ENCODE measurements at places on chromosomes 5 and 9. TPM values are rescaled to one million over a fixed set of nuclear protein-coding genes. Genes with fewer than 3 reads are reported as not detected.

- ATAC-seq: no peak
These were observed 35.9 kb downstream of the MAMDC2 start for GRCh38 chr9:70079417-70080037.

- no peak for ATAC-seq
These were observed 1637.9 kb upstream of the ACO1 start for GRCh38 chr9:30746589-30746988.

DNA sequence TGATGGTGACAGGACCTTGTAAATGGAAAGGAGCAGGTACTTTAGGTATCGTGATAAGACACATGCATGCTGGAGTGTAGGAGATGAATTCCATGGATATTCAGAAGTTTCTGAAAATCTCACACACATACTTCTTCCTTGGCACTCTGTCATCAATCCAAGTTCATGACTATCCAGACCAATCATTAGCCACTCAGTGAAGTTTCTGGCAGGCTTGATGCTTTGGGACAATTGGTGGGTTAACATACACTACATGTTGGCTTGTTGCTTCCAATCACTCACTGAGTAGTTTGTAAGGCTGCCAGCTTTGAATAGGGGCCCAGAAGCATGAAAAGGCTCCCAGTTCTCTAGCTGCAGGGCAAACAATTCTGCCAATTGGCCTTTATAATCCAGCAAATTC lies 147.6 kb downstream of the CEMIP2 start:
- ATAC-seq: no peak

DNA sequence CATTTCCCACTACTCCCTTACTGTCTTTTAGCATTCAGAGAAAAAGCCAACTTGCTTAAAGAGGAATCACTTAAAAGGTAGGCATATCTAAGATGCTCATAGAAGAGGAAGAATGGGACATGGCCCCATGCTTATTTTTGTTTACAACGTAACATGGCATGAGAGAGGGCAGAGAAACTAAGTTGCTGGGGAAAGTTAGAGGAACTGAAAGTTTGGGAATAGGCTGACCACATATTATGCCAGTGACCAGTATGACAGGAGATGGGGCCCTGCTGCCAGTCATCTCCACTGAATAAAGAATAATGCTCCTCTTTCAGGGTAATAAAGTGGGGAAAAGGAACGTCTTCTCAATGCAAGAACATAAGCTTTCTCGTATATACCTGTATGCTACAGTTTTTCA lies 1.9 kb downstream of the PLPP6 start:
- ATAC-seq: no peak

DNA sequence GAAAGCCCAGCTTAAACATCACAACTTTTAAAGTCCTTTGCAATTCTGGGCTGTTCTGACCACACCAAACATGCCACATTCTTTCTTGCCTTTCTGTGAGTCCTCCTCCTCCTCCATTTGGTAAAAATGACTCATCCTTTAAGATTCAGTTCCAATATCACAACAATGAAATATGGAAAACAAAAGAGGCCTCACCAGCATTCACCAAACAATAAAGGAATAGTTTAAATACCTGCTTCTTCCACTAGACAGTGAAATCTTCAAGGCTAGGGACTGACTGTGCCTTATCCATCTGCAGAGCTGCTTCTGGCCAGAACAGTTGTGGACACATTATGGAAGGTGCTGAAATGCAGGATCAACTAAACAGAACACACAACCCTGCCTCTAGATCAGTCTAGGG lies 36.0 kb downstream of the NR6A1 start:
- no peak for ATAC-seq

DNA sequence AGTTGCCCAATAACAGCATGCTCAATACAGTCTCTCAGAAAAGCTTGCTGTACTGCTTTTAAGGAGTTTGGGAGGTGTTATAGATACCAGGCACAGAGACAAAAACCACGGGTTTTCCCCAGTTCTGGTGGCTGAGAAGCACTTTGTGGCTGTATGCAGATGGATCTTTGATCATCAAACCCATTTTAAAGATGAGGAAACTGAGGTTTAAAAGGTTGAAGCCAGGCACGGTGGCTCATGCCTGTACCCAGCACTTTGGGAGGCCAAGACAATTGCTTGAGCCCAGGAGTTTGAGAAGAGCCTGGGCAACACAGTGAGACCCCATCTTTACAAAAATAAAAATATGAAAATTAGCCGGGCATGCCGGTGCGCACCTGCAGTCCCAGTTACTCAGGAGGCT lies 46.3 kb upstream of the PLPP6 start:
- ATAC-seq: no peak

- no peak for ATAC-seq
These were observed 254.2 kb upstream of the TRPC7 start for GRCh38 chr5:136619556-136619955.

DNA sequence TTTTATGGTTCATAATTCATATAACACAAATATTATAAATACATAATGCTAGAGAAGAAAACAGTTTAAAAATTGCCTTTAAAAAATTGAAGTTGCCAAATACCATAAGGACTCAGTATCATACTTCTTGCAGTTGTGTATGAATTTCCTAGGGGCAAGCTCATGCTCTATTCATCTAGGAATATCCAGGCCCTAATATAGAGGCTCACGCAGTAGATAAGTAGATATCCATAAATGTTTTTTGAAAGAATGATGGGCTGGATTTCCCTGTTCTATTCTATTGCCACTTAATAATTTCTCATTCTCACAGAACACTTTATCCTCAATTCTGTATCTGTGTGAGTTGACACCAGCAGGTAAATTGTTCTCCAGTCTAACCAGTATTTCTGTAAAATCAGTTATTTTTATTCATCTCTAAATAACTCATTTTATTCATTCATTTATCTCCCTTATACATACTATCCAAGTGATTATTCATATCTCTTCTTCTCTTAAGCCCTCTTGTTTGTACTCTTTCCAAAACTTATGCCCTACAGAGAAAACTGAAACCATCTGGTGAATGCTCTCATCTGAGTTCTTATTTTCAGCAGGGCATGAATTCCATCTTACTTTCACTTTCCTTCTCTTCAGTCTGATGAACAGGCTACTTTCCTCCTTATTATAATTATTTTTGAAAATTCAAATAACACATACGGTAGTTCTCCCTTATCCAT lies 97.1 kb downstream of the SLC44A1 start:
- no peak for ATAC-seq

- ATAC-seq: no peak
These were observed 9.3 kb upstream of the FGF18 start for GRCh38 chr5:171410181-171410580.

DNA sequence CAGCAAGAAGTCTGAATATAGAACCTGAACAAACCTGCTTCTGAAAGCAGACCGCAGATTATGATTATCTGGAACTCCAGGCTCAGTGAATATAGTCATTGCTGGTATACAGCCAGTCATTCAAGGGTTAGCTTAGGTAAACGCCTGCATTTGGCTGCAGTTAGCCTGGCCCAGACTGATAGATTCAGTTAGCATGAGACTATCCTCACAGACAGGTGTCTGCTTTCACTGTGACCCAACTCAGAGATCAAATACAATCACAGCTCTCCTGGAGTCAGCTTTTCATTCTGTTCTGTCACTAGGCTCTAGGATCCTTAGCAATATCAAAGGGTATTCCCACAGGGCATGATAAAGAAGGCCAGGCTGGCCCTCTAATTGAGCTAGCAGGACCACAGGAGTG lies 138.6 kb upstream of the PLCXD3 start:
- ATAC-seq: no peak

DNA sequence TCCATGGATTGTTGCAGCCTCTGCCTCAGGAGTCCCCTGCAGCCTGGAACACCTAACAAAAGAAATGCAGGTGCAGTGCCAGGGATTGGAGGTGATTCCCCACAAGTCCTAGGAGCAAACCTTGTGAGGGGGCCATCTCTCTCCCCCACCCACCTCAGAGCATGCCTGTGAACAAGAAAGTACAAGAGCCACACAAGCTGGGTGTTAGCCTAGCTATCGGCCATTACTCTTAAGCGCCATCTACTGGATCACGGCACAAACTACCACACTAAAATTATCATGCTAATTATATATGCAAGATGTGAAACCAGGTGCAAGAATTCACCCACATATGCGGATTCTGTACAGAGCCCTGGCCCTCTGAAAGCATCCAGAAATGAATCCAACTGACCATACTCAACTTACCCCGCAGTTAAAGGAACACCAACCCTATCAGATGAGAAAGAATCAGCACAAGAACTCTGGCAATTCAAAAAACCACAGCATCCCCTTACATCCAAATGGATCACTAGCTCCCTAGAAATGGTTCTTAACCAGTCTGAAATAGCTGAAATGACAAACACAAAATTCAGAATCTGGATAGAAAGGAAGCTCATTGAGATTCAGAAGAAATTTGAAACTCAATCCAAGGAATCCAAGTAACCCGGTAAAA lies 16.5 kb upstream of the PRSS3 start:
- peak; percentile 46 for ATAC-seq

- no peak for ATAC-seq
These were observed 123.5 kb downstream of the SLC24A2 start for GRCh38 chr9:19665146-19665863.

- ATAC-seq: no peak
These were observed 34.0 kb downstream of the KLF4 start for GRCh38 chr9:107455425-107456135.

DNA sequence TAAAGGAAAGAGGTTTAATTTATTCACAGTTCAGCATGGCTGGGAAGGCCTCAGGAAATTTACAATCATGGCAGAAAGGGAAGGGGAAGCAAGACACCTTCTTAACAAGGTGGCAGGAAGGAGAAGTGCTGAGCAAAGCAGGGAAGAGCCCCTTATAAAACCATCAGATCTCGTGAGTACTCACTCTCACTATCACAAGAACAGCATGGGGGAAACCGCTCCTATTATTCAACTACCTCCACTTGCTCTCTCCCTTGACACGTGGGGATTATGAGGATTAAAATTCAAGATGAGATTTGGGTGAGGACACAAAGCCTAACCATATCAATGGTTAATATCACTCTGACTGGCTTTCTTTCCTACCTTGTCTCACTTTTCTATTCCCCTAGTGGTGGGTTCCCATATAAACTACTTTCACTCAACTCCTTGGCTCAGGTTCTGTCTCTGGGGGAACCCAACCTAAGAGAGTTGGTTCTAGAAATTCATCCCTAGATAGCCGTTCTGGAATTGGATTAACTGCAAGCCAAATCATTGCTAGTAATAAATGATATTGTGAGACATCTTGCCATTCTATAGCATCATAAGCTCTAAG lies 749.8 kb upstream of the GRAMD2B start:
- no peak for ATAC-seq

DNA sequence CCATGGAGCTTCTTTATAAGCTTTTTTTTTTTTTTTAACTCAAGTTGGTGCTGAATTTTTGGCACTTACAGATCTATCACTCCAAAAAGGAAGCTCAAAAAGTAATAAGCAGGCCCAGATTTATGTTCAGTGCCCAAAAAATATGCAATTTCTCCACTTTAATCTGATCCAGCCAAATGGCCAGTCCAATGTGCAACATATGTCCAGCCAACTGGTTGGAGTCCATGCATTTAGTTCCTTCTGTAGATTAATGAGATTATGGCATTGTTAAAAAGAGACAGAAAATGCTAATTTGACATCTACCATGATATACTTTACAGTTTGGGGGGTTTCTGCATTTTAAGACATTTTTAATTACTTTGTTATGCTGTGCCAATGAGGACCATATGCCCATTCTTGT lies 129.5 kb downstream of the SLC1A3 start:
- no peak for ATAC-seq

DNA sequence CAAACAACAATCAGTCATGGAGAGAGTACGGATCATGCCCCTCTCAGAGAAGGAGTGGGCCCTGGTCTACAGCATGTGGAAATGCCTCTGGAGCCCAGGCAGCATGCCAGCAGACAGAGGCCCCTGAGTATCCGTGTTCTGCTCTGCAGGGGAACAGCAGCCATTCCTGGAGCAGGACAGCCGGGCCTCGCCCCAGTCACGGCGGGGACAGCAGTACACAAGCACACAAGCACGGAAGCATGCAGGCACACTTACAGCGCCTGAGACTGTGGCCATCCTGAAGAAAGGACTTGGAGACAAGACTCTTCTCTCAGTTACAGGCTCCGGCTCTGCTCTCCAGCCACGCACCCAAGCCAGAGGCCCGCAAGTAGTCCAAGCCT lies 102.6 kb upstream of the ALDH1B1 start:
- ATAC-seq: no peak

DNA sequence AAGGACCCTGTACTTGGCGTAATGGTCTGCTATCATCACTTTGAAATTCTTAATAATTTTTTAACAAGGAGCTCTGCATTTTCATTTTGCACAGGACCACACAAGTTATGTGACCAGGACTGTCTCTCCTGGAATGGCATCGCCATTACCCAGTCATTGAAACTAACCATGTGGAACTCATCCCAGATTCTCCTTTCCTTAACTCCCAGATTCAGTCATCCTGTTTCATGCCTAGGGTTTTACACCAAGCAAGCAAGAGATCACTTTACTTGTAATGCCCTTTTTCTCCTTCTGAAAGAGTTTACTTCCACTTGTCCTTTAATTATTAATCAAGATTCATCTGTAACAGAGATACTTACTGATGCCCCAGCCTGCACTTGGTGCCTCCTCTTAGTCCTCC lies 12.0 kb downstream of the FRMD3 start:
- ATAC-seq: no peak

DNA sequence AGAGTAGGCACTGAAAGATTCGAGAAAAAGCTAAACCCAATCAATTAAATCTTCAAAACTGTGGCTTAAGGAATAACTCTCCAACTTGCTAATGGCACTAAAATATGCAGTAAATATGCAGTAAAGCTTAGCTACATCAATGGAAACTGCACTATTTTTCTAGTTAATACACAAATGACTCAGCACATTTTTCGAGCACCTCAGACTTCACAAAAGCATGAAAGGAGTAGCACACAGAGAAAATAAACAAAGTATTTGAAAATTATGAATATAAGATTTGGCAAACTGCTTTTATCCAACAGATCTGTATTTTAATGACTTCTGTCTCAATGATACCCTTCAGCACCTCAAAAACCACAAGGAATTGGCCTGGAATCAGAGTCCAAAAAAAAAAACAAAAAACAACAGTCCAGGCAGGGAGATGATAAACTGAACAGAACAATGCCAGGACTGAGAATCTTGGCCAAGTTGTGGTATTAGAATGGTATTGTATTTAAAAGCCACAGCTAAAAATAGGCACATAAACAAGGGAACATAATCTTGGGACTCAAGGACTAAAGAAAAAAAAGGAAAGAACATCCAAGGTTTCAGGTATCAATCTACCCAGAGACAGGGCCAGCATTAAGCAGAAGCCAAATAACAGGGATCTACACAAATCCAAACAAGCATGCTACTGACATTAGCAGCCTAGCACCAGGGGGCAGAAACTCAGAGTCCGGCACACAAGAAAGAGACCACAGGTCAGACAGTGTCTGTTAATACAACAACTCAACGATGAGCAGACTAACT lies 21.4 kb downstream of the TMEM245 start:
- peak; percentile 67 for ATAC-seq

Gene LCN1
- not detected for total RNA-seq

Gene LRRC19
- not detected for total RNA-seq

Gene CFAP77
- total RNA-seq: not detected

Gene UGT3A2
- total RNA-seq: not detected

Gene CERCAM
- total RNA-seq: 30.0 TPM

Gene SAXO1
- total RNA-seq: 0.39 TPM

Gene CNTNAP3
- 59.8 TPM for total RNA-seq

Gene BASP1
- 12.9 TPM for total RNA-seq

Gene GABRA6
- not detected for total RNA-seq

All from gastroesophageal sphincter (tissue), 4 donors.